ENCODE measurements at places on chromosomes 1 and 21.
A peak's percentile ranks its signal among the peaks of the same experiment; 100 is the strongest.

DNA sequence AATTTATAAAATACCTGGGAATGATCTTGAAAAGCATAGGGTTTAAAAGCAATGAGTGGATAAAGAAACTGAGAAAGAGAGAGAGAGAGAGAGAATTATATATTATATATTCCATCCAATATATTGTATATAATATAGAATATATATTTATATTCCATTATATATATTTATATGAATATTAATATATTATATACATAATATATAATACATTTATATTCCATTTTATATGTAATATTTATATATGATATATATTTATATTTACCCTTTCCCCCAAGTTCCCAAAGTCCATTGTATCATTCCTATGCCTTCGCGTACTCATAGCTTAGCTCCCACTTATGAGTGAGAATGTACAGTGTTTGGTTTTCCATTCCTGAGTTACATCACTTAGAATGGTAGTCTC lies 69.9 kb upstream of the SLC35F3 start:
- no peak for DNase-seq

GRCh38 chr1:19232524-19232846 lies 18.8 kb downstream of the EMC1 start:
- DNase-seq, result no peak

- DNase-seq, result peak; percentile 15
Measured at GRCh38 chr1:227449051-227449450, 114.3 kb upstream of the ZNF678 start.

- DNase-seq, result no peak
Measured at GRCh38 chr1:212962509-212962908, 12.2 kb downstream of the VASH2 start.

- no peak for DNase-seq
Measured at GRCh38 chr1:29424266-29424665, 187.9 kb downstream of the PTPRU start.

DNA sequence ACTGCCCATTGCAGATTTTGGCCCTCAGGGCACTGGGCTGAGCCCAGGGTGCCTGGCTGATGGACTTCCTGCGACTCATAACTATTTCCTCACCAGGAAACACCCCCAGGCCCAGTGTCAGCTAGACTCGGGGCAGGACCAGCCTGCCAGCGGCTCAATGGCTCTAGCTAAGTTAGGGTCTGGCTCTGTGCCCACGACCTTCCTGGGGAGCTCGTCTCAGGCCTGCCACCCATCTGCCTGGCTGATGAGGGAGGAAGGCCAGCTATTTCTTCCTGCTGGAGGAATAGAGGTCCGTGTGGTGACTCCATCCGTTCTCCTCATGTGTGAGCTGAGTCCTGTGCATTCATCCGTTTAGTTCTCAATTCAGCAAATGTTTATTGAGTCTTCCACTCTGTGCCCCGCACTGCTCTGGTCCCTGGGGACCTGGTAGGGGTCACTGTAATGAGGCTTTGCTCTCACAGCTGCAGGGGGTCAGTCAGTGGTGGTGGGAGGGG lies 44.5 kb downstream of the KIRREL1 start:
- no peak for DNase-seq

DNA sequence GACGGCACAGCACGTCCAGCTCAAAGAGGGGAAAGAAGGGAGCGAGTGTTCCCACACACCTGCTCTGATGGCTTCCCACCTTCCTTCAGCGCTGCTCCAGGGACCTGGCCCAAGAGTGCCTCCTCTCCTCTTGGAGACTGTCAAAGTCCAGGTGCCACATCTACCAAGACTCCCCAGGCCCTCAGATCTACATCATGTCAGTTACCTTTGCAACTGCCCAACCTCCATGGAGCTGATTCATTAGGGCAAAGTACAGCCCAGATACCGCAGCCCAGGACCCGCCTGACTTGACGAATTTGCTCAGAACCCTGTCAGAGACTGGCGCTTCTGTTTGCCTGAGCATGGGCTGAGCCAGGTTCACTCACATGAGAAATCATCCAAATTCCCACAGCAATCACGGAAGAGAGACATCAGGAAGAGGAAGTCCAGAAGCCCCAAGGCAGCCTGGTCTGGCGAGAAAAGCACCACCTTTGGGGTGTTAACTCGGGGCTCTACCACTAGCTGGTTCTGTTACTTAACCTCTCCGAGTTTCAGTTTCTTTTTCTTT lies at the start of gene SEC16B:
Gene SEC16B (minus strand): TSS at position 234 of the 547 bp plus-strand sequence. CDS start 2,077 bp downstream, outside the sequence.
- DNase-seq, result peak; percentile 37

DNA sequence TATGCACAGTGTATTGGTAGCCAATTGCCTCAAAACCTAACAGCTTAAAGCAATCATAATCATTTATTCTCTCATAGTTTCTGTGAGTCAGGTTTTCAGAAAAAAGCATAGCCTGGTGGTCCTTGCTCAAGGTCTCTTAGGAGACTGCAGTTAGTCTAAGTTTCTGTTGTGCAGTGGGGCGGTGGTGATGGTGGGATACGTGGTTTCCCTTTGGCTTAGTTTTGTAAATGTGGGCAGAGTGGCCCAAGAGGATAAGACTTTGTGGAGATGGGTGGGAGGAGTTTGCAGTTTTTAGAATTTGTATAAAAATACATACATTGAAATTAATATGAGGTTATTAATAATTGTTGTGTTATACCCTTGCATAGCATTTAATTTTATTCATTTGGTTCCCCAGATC lies 68.6 kb downstream of the NOS1AP start:
- no peak for DNase-seq

- no peak for DNase-seq
Measured at GRCh38 chr1:159030311-159030710, 20.6 kb downstream of the IFI16 start.

GRCh38 chr1:27556781-27557595 lies 47.0 kb downstream of the AHDC1 start:
- peak; percentile 84 for DNase-seq

- no peak for DNase-seq
Measured at GRCh38 chr1:225879521-225880221, 2.5 kb downstream of the TMEM63A start.

DNA sequence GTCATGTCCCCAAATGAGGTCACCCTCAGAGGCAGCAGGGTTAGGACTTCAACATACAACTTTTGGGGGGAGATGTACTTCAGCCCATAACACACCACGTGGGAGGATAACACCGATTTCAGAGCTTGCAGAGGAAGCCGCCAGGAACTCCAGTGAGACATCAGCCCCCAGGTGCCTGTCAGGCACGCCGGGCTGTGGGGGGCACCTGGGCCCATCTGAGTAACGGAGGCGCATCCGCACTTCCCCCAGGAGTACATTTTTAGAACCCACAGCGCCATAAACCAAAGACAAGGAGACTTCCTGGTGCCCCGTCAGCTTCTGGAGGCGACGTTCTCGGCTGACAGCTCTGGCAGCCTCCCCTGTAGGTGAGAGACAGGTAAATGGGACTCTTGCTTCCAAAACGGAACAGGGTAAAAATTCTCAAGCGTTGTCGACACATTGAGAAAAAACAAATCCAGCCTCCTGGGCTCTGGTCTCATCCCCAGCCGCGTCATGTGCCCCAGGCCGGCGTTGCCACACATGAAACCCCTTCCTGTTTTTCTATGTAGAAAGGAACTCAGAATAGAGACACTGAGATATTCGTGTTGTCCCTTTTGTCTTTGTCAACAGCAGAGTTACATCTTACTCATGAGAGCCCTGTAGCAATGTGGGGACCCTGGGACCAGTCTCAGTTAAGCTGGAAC lies 93.3 kb downstream of the PDE9A start:
- peak; percentile 82 for DNase-seq

DNA sequence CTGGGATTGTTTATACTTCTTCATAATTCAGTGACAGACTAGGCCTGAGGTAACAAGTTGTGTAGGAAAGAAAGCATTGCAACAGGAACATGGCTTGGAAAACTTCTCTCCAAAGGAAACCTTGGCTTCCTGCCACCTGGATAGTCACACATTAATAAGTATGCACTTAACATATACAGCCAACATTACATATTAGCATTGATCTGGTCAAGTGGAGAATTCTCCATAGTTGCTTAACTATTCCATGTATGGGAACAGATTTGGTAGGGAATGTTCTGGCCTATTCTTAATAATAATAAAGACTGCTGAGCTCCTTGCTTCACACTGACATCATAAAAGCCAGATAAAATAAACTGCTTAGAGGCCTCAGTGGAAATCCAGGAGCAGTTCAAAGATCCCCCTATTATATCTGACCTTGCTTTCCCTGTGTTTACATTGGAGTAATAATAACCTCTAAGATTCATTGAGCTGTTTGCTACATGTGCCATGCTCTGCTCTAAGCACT lies 27.2 kb upstream of the NFIA start:
- DNase-seq, result no peak

DNA sequence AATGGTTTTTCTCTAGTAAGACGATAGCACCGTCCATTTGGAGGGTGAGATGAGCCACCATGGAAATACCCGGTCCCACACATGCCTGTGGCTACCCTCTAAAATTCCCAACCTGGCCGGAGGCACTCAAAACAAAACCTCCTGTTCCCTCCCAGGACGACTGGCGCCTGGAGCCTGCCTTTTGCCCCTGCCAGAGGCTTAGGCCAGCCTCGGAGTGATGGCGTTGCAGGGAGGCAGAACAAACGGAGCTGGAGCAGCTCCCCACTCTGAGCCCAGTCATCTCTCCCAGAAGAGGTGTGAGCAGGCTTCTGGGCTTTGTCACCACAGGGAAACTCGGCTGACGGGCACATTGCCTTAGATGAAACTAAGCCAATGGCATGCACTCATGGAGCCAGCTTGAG lies 213.7 kb upstream of the HOOK1 start:
- DNase-seq, result no peak

- peak; percentile 65 for DNase-seq
Measured at GRCh38 chr1:206583707-206584648, 28.3 kb downstream of the EIF2D start.

- DNase-seq, result no peak
Measured at GRCh38 chr1:188641566-188642211, 1812.9 kb downstream of the PLA2G4A start.

Data from MV-4-11 (cell line).